CD4-positive, alpha-beta T cell (primary cell): ENCODE measurements at places on chromosomes 7 and 10. TPM values are rescaled to one million over a fixed set of nuclear protein-coding genes. Genes with fewer than 3 reads are reported as not detected.

- H3K27me3 ChIP-seq, result no peaks in the 10 kb centered on the region
- no peak for DNase-seq
- no peaks in the 10 kb centered on the region for H3K4me1 ChIP-seq
- no peak overlapping the region for H3K4me3 ChIP-seq
- H3K27ac ChIP-seq, result no peak overlapping the region
These were observed 963.4 kb downstream of the CNTNAP2 start for GRCh38 chr7:147079921-147080420.

DNA sequence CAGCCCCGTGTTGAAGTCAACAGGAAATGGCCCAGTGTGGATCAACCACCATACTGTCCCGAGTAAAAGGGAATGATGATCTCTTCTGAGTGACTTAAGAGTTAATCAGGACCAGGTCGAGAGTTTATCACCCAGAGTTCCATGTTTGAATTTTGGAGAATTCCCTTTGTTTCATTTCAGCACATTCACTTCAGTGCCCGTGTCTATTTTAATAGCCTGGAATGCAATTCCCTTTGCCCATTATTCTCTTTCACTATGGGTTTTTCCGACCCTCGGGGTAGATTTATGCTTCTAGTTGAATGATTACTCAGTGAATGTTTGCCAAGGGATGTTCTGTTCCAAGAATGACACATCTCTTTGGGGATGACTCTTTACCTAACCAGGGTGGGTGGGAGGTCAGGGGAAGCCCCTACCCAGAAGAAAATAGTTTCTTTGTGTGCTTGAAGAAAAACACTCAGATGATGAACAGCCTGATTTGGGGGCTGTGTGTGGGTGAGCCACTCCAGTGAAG lies 594.9 kb downstream of the INHBA start:
- no peaks in the 10 kb centered on the region for H3K4me1 ChIP-seq
- H3K36me3 ChIP-seq, result no peaks in the 10 kb centered on the region
- no peaks in the 10 kb centered on the region for H3K27me3 ChIP-seq
- no peak overlapping the region for H3K4me3 ChIP-seq
- DNase-seq, result no peak

GRCh38 chr10:49368256-49368655 lies 27.6 kb downstream of the DRGX start:
- H3K27ac ChIP-seq, result no peak overlapping the region
- H3K4me1 ChIP-seq, result no peaks in the 10 kb centered on the region
- H3K36me3 ChIP-seq, result no peaks in the 10 kb centered on the region
- H3K4me3 ChIP-seq, result no peak overlapping the region
- DNase-seq, result no peak
- no peaks in the 10 kb centered on the region for H3K27me3 ChIP-seq

GRCh38 chr10:110268442-110268841 lies 36.3 kb downstream of the SMNDC1 start:
- no peaks in the 10 kb centered on the region for H3K27me3 ChIP-seq
- H3K36me3 ChIP-seq, result no peaks in the 10 kb centered on the region
- DNase-seq, result no peak
- no peak overlapping the region for H3K4me3 ChIP-seq

DNA sequence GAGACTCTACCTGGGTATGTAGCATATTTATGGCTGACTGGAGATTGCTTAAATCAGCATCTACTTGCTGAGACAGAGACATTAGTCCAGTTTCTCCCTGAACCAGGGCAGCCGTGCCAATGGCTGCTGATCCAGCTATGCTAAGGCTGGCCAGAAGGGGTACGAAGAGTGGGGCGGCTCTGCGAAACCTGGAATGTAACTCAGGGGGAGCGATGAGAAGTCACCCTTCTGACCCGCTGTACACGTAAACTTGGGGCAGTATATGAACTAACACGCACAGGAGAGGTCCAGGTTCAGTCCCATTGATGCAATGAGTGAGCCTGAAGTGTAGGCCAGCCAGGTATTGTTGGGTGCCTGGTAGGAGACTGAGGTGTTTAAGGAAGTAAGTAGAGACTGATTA lies 73.7 kb downstream of the PRR15 start:
- H3K4me1 ChIP-seq, result peaks cover 3% of the 10 kb centered on the region
- DNase-seq, result no peak
- no peaks in the 10 kb centered on the region for H3K27me3 ChIP-seq
- no peak overlapping the region for H3K4me3 ChIP-seq

GRCh38 chr10:14008740-14009080 lies 322.0 kb downstream of the FRMD4A start:
- no peak for DNase-seq
- no peaks in the 10 kb centered on the region for H3K27me3 ChIP-seq
- peak overlapping the region; percentile 64 for H3K27ac ChIP-seq
- H3K4me3 ChIP-seq, result peak overlapping the region; percentile 52

DNA sequence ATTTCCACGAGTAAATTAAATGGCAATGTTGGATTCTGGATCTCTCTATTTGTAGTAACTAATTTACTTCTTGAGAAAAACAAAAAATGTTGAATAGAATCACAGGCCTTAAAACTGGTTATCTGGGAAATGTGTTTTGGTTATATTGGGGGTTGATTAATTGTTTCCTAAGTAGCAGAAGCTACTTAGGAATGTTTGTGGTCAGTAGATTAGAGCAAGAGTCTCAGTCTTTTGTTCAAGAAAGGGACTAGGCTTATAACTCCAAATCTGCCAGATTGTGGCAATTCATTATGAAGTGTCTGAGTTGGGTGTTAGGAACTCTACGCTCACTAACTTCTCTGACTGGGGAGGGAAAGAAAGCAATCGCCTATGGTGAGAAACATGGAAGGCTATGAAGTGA lies 244.3 kb upstream of the PHYHIPL start:
- no peak for DNase-seq
- H3K4me3 ChIP-seq, result no peak overlapping the region
- H3K36me3 ChIP-seq, result no peaks in the 10 kb centered on the region
- H3K4me1 ChIP-seq, result no peaks in the 10 kb centered on the region

- H3K27ac ChIP-seq, result no peak overlapping the region
- no peak for DNase-seq
- H3K4me3 ChIP-seq, result no peak overlapping the region
- H3K36me3 ChIP-seq, result no peaks in the 10 kb centered on the region
- peaks cover 3% of the 10 kb centered on the region for H3K27me3 ChIP-seq
These were observed 90.0 kb downstream of the PLCE1 start for GRCh38 chr10:94083662-94084265.

- H3K27me3 ChIP-seq, result no peaks in the 10 kb centered on the region
- H3K27ac ChIP-seq, result peak overlapping the region; percentile 86
- peaks cover 93% of the 10 kb centered on the region for H3K4me1 ChIP-seq
- DNase-seq, result peak; percentile 91
- H3K36me3 ChIP-seq, result no peaks in the 10 kb centered on the region
These were observed 35.1 kb downstream of the DNAJB12 start for GRCh38 chr10:72319416-72320254.

DNA sequence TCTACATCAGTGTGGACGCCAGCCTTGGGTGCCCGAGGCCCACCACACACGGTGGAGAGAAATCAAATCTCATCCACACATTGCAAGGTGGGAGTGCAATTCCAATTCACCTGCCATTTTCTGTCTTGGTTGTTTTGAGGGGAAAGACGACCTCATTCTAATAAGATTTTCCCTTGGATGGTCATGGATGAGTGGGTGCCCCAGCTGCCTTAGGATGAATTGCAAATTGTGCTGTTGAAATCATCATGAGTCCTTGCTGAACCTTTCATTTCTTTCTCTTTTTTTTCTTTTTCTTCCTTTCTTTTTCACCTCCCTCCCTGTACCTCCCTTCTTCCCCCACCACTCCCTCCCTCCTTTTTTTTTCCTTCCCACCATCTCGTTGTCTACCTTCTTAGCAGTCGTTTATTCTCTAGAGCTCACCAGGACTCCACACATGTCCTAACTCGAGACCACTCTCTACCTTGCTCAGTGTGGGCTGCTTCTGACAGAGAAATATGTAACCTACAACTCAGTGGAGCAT lies 266.9 kb upstream of the NFE2L3 start:
- H3K4me3 ChIP-seq, result no peak overlapping the region
- H3K4me1 ChIP-seq, result no peaks in the 10 kb centered on the region
- no peaks in the 10 kb centered on the region for H3K36me3 ChIP-seq
- no peak for DNase-seq
- H3K27me3 ChIP-seq, result peaks cover 16% of the 10 kb centered on the region
- H3K27ac ChIP-seq, result no peak overlapping the region

GRCh38 chr7:74586258-74587175 lies 71.0 kb upstream of the GTF2I start:
- no peaks in the 10 kb centered on the region for H3K27me3 ChIP-seq
- H3K4me1 ChIP-seq, result no peaks in the 10 kb centered on the region
- H3K27ac ChIP-seq, result no peak overlapping the region
- H3K36me3 ChIP-seq, result no peaks in the 10 kb centered on the region
- DNase-seq, result no peak
- H3K4me3 ChIP-seq, result no peak overlapping the region

GRCh38 chr7:41887416-41887815 lies 184.5 kb upstream of the INHBA start:
- no peaks in the 10 kb centered on the region for H3K27me3 ChIP-seq
- H3K27ac ChIP-seq, result no peak overlapping the region
- no peak overlapping the region for H3K4me3 ChIP-seq
- H3K36me3 ChIP-seq, result no peaks in the 10 kb centered on the region
- DNase-seq, result no peak
- peaks cover 6% of the 10 kb centered on the region for H3K4me1 ChIP-seq

DNA sequence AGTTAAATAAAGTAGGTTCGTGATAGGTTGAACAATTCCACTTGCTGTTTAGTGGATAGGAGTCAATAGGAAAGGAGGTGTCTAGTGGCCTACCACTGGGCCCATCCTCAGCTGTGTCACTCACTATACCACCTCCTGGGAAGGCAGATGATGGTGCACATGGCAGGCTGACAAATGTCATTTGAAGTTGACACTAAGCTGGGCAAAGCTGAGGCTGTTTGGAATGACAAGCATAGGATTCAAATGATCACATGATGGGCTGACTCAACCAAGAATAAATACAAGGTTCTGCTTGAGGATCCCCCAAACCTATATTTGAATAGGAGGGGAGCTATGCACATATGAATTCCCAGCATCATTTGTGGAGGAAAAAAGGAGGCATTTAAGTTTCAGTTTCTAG lies 489.8 kb downstream of the RPS24 start:
- H3K4me1 ChIP-seq, result no peaks in the 10 kb centered on the region
- no peak for DNase-seq
- no peaks in the 10 kb centered on the region for H3K27me3 ChIP-seq
- H3K4me3 ChIP-seq, result no peak overlapping the region
- no peak overlapping the region for H3K27ac ChIP-seq

VSTM4 gene
- 0.05 TPM for total RNA-seq
